ENCODE measurements at places on chromosomes 13 and 19. TPM values are rescaled to one million over a fixed set of nuclear protein-coding genes. Genes with fewer than 3 reads are reported as not detected.

GRCh38 chr13:52615812-52616211 lies 26.4 kb upstream of the HNRNPA1L2 start:
- DNase-seq: peak; percentile 16

DNA sequence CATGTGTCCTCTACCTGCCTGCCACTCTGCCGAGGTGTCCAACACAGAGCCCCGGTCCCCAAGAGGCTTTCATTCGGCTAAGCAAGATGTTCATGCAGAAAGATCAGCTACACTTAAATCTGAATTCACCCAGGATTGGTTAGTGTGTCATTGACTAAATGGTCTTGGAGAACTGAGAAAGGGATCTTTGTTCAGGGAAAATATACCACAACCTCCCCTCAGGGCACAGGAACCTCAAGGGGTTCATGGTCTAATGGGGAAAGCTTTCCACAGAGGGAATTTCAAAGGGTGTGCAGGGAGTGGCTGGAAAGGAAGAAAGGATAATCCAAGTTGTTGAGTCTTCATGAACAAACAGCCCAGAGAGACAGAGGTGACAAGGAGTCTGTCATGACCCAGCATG lies 14.4 kb upstream of the POP4 start:
- DNase-seq: no peak

- peak; percentile 51 for DNase-seq
Observed at GRCh38 chr13:73450583-73450982, 391.8 kb downstream of the KLF5 start.

The PABPC3 gene
- total RNA-seq: 0.14 TPM

The PSG2 gene
- not detected for total RNA-seq

- DNase-seq: no peak
Observed at GRCh38 chr13:33862016-33862415, 44.1 kb downstream of the RFC3 start.

DNA sequence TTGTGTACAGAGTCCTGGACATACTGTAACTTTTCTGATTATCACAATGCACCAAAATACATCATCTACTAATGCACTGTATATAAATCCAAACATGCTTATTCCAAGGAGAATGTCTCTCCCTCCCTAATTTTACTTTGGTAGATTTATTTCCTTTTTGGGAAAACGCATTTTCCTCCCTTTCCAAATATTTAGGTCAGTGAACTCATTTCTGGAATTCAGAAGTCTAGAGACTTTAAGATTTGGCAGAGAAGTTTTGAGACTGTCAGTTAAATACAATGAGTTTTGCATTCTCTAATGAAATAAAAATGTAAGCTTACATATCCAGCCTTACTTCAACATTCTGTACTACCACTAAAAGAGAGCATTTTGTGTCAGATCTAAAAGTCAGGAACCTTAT lies 165.8 kb upstream of the EDNRB start:
- DNase-seq: no peak

- DNase-seq: no peak
Observed at GRCh38 chr13:39822437-39822836, 167.0 kb downstream of the COG6 start.

The NLRP9 gene
- not detected for total RNA-seq

The ZNF493 gene
- 25.3 TPM for total RNA-seq

GRCh38 chr19:43362179-43362578 lies 8.7 kb downstream of the CD177 start:
- DNase-seq: no peak

- DNase-seq: no peak
Observed at GRCh38 chr13:45670189-45670885, 31.8 kb upstream of the CBY2 start.

DNA sequence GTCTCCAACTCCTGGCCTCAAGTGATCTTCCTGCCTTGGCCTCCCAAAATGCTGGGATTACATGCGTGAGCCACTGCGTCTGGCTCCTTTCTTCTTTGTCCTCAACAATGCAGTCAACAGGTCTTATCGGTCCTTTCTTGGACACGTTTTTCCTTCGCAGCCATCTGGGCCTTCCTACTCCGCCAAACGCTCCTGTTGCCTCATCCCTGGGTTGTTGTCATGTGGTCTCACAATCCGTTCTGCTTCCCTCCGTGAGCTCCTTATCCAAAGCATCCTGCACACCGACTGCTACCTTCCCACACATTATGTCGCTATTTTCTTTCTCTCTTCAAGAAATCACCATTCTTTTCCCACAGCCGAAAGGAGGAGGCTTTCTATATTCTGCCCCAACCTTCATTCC lies 306.8 kb downstream of the DCLK1 start:
- DNase-seq: no peak

DNA sequence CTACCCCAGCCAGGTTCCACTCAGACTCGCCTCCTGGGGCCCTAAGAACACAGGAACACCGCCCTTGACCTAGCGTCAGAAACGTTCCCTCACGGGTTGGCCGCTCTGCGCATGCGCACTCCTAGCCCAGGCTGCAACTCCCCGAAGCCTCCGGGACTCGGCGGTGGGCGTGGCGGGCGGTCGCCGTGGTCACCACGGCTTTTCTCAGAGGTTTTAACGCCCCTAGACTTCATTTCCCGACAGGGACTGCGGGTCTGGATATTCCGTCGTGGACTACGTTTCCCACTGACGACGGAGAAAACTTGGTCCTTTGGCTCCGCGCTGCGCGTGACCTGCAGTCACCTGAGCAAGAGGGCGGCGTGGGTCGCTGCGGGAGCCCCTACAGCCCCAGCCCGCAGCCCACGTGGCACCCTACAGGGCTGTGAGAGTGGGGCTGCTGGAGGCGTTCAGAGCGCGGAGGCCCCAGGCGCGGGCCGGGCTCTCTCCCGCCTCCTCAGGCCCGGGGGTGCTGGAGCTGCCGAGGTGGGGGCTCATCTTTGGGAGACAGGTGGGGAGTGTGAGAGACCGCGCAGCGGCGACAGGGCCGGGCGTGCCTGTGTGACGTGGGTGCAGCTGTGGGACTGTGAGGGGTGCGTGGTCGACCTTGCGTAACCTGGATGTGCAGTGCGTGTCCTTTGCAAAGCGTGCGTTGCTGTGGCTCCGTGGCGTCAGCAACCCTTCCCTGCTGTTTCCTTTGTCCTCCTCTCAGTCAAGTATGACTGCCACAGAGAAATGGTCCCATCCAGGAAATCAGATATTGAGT lies 38.0 kb upstream of the ZNF573 start:
- DNase-seq: peak; percentile 32

The C1QTNF9 gene
- not detected for total RNA-seq

The PROSER3 gene
- total RNA-seq: 10.0 TPM

DNA sequence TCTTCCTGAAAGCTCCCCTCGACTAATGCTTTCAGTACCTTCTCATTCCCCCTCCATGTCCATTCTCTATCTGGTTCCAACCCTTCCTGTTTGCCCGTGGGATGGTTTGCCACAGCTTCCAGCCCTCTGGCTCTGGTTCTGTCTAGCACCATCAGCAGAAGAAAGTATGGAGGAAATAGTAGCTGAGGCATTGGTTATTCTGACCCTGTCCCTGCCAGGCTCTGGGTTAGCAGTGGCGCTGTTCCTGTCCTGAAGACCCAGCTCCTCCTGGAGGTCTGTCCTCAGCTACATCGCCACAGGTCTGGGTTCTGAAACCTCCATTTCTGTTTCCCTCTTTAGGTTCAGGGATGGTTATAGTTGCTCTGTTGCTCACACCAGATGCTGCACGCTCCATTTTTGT lies 604.6 kb upstream of the GPC6 start:
- no peak for DNase-seq

DNA sequence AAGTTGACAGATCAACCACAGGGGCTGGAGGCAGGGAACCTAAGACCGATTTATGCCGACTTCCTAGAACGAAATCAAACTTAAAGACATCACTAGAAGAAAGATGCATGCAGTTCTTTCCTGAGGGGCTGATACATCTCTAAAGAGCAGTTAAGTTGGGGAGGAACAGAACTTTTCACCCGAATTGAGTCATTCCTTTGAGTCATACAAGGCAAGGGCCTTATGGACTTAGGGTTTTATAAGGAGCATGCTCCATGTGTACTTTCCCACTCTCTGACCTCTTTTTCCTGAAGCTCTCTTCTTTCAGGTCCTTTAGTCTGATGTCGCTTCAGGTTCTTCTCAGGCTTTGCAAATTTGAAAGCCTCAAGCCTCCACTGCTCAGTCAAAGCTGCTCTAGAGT lies 7.9 kb upstream of the FBXL3 start:
- no peak for DNase-seq

The PCDH17 gene
- total RNA-seq: not detected

The PTBP1 gene
- total RNA-seq: 232 TPM

GRCh38 chr13:68895696-68896095 lies 1211.9 kb upstream of the ATXN8OS start:
- no peak for DNase-seq

DNA sequence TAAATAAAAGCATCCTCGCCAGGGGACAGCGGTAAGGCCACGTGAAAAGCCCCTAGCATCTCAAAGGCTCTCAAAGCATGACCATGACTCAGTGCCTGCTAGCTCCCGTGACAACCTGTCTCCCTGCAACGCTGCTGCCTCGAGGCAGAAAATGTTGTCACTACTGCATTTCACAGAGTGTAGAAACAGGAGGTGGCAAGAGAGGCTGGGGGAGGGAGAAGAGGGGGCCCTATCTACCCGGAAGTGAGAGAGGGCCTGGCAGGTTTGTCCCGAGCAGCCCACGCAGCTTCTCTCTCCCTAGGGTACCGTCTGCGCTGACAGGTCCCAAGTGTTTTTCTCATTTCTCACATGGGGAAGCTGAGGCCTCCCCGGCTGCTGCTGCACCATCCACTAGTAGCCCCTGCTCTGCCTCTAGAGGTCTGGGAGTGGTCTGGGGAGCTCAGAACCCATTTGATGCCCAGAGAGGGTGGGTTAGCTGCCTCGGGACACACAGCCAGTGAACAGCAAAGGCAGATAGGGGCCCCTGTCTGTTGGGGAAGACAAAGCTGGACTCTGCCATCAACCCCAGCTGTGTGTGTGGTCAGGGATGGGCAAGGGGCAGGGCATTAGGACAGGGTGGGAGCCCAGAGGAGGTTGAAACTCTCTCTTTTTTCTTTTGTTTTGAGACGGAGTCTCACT lies 3.7 kb downstream of the TINCR start:
- DNase-seq: no peak

- DNase-seq: no peak
Observed at GRCh38 chr13:100397627-100398026, 191.0 kb downstream of the GGACT start.

The CGB8 gene
- not detected for total RNA-seq

GRCh38 chr13:99407906-99408702 lies 93.2 kb upstream of the TM9SF2 start:
- no peak for DNase-seq

The YJU2 gene
- total RNA-seq: 14.5 TPM

DNA sequence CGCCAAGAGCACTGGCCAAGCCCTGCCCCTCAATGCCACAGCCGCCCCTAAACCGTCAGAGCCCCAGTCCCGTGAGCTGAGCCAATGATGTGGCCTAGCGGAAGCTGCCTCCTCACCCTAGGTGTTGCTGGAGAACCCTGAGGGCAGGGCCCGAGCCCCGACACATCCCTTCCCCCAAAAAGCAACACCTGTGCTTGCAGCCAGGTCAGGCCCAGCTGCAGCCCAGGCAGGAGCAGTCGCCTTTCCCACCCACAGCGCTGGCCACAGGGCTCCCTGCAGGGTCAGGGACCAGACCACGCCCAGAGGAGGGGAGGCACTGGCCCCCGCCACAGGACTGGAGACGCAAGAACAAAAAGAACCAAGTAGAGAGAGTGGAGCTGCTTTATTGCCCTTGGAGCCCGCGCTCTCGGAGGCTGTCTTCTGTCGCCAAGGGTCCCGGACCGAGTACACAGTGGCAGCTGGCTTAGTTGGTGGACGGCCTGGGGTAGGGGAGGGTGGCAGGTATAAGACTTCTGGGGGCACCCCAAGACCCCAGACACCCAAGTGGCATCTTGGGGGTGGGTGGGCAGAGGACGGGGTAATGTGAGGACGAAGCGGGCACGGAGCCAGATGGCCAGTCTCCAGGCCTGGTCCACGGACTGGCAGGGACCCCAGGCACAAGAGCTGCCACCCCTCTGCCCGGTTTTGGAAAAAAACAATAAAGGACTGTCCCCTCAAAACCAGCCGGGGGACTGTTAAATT lies 3.3 kb downstream of the P2RY11 start:
- peak; percentile 20 for DNase-seq

DNA sequence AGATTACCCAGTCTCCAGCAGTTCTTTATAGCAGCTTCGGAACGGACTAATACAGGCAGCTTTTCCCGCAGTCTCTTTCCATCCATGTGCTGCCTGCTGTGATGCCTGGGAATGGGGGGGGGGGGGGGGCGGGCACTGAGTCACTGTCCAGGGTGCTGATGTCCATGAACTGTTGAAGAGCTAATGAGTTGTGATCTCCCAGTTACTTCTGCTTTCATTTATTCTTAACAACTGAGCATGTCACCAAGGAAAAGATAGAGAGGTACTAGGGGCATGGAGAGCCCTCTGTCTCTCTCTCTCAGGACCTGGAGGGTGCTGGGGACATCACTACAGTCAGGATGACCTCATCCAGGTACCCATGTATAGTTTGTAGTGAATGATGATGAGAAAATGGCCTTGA lies 20.3 kb upstream of the CEACAM1 start:
- DNase-seq: no peak

DNA sequence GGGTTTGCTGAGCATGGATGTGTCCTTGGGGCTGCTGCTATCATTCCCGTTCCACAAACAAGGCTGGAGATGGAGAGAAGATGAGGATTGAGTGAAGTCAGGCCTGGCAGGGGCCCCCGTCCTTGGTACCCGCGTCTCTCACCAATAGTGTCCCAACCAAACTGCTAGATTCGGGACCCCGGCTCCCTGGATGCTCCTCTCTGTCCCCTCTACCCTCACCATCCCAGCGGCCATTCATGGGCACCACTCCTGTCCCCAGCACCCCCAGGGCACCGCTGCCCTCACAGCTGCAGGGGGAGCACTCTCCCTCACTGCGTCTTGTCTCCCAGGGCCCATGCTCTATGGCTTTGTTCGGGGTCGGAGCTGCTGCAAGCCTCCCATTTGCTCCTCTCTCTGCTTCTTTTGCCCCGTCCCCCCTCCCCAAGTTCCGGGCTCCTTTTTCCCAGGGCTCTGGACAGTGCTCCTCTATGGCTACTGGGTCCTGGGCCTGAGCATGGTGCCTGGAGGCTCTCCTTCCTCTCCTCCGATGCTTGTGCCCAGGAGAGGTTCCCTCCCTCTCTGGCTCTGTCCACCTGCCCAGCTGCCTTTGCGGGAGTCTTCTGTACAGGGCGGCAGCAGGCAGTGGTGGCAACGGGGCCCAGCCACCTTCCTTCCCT lies 219.5 kb downstream of the TEX29 start:
- no peak for DNase-seq

The RAB3D gene
- total RNA-seq: 0.58 TPM

DNA sequence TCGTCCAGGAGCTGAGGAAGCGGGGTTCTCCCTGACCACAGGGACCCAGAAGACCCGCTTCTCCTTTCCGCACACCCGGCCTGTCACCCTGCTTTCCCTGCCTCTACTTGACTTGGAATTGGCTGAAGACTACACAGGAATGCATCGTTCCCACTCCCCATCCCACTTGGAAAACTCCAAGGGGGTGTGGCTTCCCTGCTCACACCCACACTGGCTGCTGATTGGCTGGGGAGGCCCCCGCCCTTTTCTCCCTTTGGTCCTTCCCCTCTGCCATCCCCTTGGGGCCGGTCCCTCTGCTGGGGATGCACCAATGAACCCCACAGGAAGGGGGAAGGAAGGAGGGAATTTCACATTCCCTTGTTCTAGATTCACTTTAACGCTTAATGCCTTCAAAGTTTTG lies 18.9 kb downstream of the VASP start:
- DNase-seq: peak; percentile 90

The TMPRSS9 gene
- 0.04 TPM for total RNA-seq

The IGFL1 gene
- not detected for total RNA-seq

GRCh38 chr13:110024645-110024980 lies 238.2 kb upstream of the IRS2 start:
- no peak for DNase-seq

- DNase-seq: no peak
Observed at GRCh38 chr19:2084993-2085720, 11.0 kb downstream of the MOB3A start.

- DNase-seq: no peak
Observed at GRCh38 chr19:5717215-5717935, 2.6 kb downstream of the LONP1 start.
